HCT116 (cell line): ENCODE measurements at places on chromosomes 6 and 20.

DNA sequence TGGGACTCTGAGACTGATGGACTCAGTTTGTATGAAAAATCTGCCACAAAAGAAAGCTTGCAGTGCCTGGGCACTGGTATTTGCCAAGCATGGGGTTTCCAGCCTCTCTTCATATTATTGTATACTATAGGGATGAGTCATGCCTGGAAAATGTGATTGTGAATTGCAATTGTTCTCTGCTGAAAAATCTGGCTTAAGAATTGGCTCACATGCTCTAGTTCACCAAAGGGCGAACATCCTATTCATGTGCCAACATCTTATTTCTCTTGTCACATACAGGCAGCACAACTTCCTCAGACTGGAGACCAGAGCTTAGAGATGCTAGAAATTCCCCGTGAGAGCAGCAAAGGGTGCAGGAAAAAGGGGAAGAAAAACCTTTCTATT lies 103.6 kb upstream of the KCNK16 start:
- DNase-seq, result no peak

GRCh38 chr6:96742702-96743101 lies 94.6 kb downstream of the GPR63 start:
- DNase-seq, result no peak

DNA sequence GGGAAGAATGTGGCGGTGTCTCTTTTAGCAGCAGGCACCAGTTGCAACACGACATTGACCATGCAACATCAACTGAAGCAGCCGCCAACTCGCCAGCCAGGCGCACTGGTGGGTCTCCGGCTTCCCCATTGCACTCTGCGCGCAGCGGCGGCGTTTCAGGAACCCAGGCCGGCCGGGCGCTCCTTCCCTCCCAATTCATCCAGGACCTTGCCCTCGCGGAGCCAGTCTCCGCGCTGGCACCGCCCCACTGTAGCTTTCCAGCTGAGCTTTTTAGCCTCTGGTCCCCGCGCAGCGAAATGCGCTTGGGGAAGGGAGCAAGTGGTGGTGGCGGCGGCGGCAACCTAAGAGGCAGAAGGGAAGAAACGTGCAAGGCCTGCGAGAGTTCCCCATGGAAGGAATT lies 297.9 kb upstream of the RIMS1 start:
- DNase-seq, result no peak

GRCh38 chr6:139028658-139029469 lies at the start of gene ABRACL:
TSS of gene ABRACL (plus strand) at chr6:139028745. CDS start at chr6:139034161, 5,416 bp downstream.
- peak; percentile 56 for DNase-seq

DNA sequence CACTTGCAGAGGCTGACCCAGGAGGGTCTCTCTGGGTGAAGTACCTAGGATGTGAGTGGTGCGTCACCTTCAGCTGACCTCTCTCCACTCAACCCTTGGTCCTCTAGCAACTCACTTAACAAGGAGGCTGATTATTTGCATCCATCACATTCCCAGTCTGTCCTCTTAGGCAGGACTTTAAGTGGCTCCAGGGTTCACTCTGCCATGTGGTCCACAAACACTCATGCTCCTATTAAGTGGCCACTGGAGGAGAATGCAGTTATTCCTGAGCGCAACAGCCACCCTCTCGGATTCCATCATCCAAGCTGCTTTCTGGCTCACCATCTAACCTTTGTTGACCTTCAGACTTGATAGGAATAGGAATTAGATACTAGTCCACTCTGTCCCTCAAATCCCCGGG lies 61.1 kb upstream of the SCAF8 start:
- DNase-seq, result no peak

DNA sequence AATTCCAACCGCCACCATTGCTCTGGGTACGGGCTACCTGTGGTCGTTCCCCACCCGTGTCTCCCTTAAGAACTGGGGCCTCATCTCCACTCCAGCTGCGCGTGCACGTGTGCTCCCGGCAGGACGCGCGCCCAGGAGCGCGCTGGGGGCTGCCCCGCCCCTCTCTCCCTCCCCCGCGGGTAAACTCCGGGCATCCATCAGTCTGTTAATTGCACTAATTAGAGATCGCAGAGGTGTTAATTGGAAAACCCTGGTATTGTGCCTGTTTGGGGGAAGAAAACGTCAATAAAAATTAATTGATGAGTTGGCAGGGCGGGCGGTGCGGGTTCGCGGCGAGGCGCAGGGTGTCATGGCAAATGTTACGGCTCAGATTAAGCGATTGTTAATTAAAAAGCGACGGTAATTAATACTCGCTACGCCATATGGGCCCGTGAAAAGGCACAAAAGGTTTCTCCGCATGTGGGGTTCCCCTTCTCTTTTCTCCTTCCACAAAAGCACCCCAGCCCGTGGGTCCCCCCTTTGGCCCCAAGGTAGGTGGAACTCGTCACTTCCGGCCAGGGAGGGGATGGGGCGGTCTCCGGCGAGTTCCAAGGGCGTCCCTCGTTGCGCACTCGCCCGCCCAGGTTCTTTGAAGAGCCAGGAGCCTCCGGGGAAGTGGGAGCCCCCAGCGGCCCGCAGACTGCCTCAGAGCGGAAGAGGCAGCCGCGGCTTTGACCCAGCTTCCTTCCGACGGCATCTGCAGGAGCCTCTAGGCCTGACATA lies 14.4 kb downstream of the FOXP4 start:
- DNase-seq, result no peak

- DNase-seq, result no peak
Observed at GRCh38 chr6:324116-324728, 31.9 kb downstream of the DUSP22 start.

- no peak for DNase-seq
Observed at GRCh38 chr6:142925575-142926110, 19.3 kb downstream of the HIVEP2 start.

GRCh38 chr20:23637282-23638221 lies at the start of gene CST3:
TSS of gene CST3 (minus strand) at chr20:23637955. CDS start at chr20:23637862, 93 bp downstream.
- peak; percentile 68 for DNase-seq

DNA sequence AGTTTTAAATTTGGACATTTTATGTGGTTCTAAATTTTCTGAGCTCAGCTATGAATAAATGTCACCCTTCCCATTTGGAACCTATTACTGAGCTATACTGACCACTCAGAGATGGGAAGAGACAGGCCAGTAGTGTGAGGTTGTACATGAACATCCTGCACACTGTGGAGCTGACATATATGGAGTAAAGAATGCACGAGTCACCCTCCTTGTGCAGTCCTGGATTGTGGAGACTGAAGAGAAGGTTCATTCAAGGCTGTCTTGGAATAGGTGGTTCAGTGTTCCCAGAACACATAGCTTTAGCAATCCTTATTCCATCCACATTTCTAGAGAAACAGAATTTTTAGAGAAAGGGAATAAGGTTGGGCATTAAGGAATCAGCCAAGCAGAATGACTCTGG lies 50.3 kb upstream of the OGFRL1 start:
- no peak for DNase-seq

- no peak for DNase-seq
Observed at GRCh38 chr6:24882295-24882694, 53.5 kb downstream of the RIPOR2 start.

DNA sequence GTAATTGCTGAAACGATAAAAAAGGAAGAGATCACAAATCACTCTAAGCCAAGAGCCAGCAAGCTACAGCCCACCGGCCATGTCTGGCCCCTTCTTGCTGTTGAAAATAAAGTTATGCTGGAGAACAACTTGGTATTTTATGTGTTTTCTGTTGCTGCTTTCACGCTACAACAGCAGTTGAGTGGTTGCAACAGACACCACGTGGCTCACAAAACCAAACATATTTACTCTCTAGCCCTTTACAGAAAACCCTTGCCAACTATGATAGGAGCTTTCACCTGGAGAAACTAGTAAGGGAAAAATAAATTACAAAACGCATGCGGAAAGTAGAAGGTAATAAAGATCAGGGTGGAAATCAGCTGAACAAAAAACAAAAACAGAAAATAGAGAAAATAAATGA lies 41.1 kb upstream of the SLCO4A1 start:
- DNase-seq, result no peak

- DNase-seq, result no peak
Observed at GRCh38 chr6:15368873-15369272, 123.0 kb downstream of the JARID2 start.

- no peak for DNase-seq
Observed at GRCh38 chr6:2141644-2142290, 103.6 kb downstream of the GMDS start.

DNA sequence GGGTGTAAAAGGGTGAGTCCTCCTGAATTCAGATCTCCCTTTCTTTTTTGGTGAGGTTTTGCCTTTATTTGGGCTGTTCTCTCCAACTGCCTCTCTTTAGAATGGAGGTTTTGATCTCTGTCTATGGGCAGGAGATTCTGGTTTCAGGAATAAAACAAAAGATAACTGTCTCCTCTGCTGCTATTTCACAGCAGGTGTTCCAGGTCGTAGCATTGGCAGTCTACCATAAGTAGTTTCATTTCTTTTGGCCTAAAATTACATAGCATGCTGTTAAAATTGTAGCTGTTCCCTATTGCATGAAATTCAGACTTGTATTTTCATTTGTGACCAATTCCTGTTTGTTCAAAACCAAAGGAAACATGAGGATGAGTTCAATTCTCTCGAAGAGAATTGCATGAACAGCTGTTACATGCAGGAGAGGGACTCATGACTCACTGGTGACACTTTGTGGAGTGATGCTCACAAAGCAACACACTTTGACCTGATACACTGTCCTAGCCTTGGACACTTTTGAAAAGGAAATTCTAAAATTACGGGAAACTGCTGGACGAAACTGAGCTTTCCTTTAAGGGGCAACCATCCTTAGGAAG lies 76.8 kb upstream of the SIRPG start:
- DNase-seq, result no peak

- DNase-seq, result no peak
Observed at GRCh38 chr20:56627122-56628014, 1.7 kb upstream of the TFAP2C start.

GRCh38 chr6:152905551-152906299 lies 77.1 kb downstream of the FBXO5 start:
- no peak for DNase-seq

GRCh38 chr20:23932256-23932655 lies 52.7 kb upstream of the CST5 start:
- no peak for DNase-seq

DNA sequence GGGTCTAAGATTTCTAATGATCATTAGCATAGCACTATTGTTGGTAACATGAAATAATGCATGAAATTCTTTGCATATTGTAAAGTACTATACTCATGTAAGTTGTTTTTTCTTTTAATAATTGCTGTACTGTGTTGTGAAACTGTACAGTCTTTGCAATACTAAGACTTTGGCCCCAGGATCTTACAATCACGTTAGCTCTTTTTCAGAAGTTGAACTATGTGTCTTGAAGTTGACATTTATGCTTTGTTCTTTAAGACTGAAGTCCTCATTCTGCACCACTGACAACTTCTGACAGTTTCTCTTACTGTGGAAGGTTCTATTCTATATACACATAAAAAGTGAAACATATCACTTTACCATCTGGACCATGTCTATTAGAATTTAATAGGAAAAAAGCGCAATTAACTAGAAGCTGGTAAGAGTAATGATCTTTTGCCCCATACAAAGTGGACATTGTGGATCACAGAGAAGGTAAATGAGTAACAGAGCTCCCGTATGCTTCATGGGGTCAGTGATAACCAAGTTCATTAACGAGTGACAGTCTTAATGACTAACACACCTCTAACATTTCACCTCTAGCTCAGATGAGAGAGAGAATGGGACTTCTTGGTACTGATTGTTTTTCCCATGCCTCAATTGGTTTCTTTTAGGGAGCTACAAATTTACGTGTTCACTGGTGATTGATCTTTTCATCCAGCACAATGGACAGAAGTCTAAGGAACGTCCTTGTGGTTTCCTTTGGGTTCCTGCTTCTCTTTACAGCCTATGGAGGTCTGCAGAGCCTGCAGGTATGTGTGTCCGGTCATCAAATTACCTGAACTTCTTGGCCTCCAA lies at the start of gene UNC93A:
Gene UNC93A (plus strand): TSS at position 530 of the 837 bp plus-strand sequence. CDS start 175 bp downstream, at position 705.
- no peak for DNase-seq

DNA sequence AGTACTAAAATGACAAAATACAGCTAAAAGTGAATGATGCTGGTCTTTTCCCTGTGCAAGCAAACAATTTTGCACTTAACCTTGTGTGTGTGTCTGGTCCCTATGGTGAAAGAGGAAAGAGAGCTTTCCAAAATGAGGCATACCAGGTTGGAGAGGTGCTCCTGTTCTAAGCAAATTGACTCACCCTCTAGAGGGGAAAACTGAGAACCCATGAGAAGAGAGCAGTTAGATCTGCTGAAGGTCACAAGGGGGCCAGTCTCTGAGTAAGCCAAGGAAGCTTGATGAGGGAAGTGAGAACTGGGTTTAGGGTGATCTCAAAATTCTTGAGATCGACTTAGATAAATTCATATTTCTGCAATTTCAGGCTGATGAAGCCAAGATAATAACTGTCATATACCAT lies 157.5 kb upstream of the TBX18 start:
- DNase-seq, result no peak

DNA sequence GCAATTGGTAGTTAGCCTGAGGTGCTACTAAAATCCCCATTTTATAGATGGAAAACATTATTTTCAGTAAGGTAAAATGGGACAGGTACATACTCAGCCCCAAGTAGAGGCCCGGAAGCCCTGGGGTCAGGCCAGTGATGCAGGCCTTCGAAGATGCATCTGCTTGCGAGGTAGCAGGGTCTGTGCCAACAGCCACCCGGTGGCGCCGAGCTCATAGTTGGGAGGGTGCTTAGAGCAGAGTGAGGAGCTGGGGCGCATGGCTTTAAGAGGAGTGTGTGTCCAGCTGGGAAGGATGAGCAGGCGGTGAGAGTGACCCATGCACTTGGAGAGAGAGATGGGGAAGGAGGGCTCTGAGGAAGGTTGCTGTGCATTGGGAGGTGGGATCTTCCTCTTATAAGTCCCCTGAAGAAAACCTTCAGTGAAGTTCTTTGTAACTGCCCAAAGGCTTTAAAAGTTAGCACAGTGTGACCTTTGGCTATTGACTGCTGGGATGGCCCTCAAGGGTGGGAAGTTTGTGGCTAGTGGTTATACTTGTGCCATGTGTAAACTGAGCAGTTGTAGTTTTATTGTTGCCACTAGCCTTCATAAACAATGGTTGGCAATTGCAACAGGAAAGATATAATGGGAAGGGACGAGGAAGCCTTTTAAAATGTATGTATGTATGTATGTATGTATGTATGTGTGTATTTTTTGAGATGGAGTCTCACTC lies 71.1 kb downstream of the TOX2 start:
- DNase-seq, result no peak

- no peak for DNase-seq
Observed at GRCh38 chr6:43103253-43103876, 27.3 kb downstream of the PTK7 start.

DNA sequence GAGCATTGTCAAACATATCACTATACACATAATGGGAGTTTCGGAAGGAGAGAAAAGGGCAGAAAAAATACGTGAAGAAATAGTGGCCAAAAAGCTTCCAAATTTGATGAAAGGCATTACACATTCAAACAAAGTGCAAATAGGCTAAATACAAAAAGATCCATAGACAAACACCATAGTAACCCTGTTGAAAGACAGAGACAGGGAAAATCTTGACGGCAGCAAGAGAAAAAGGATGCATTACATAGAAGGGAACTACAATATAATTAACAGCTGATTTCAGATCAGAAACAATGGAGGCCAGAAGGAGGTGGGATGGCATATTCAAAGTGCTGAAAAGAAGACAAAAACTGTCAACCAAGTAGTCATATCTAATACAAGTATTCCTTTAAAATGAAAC lies 170.8 kb downstream of the MRPL14 start:
- no peak for DNase-seq

- no peak for DNase-seq
Observed at GRCh38 chr20:43444107-43444506, 13.6 kb upstream of the SRSF6 start.
